Activated CD4-positive, alpha-beta T cell treated with anti-CD3 and anti-CD28 coated beads, Interleukin-2, amount 50 U/mL, for 4 hours (primary cell): ENCODE measurements at places on chromosomes 1 and 21.

GRCh38 chr21:44951186-44951915 lies 11.5 kb downstream of the SLX9 start:
- DNase-seq = no peak

GRCh38 chr1:17603091-17603841 lies 63.8 kb downstream of the ARHGEF10L start:
- no peak for DNase-seq

DNA sequence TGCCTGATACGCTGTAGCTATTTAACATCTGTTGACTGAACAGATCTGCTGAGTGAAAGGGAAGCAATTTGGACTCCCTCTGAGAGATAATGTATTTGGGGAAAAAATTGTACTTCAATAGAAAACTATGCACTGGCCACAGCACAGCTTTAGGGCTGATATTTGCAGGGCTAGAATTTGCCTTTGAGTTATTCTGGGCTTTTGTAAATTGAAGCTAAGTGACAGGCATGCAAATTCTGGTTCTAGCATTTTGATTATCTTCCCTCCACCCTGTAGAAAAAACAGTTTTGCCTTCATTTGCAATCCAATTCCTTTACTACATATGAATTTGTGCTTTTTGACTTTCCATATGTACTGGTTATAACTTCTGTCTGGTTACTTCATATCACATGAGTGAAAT lies 7.9 kb downstream of the KYAT3 start:
- no peak for DNase-seq

- DNase-seq = no peak
Observed at GRCh38 chr1:51265618-51266017, 29.5 kb downstream of the RNF11 start.

GRCh38 chr1:21232044-21232443 lies 55.3 kb upstream of the EIF4G3 start:
- DNase-seq = peak; percentile 15

- DNase-seq = no peak
Observed at GRCh38 chr1:214404154-214404553, 123.2 kb downstream of the SMYD2 start.

DNA sequence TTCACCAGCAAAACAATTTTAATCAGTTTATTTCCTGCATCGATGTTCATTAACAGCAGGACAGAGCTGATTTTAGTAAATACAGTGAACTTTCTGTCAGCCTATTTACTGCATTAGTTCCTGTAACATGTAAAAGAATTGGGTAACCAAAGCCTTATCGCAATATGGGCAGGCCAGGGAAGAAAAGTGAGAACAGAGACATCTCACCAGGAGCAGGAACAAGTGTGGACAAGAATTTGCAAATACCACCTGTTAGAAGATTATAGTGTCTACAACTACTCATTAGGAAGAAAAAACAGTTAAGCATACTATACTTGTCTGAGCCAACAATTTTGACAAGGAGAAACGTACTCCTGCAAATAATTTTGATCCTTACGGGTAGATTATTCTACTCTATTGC lies 1293.9 kb downstream of the PLA2G4A start:
- DNase-seq = no peak

DNA sequence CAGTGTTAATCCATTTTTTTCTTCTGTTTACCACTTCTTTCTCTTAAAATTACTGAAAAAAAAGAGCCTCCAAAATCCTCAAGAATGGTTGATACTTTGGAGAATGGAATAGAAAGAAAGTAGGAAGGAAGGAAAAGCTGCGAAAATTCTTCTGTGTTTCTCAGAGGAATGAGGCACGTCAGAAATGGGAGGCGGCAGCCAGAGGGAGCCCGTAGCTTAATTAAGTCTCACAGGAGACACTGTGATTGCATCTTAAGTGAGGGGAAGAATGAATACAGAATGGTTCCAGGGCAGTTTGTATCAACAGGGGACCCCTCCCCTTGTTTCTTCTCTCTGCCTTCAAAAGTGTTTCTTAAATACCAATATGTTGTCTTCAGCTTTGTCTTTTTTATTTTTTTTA lies 1099.5 kb downstream of the PLA2G4A start:
- no peak for DNase-seq

- peak; percentile 51 for DNase-seq
Observed at GRCh38 chr1:179883745-179884138, 1.7 kb downstream of the TOR1AIP1 start.

GRCh38 chr21:26041431-26042180 lies 129.0 kb downstream of the APP start:
- no peak for DNase-seq

- DNase-seq = no peak
Observed at GRCh38 chr1:55210990-55211801, 4.0 kb downstream of the USP24 start.

GRCh38 chr1:196464480-196464941 lies 143.7 kb downstream of the KCNT2 start:
- no peak for DNase-seq

DNA sequence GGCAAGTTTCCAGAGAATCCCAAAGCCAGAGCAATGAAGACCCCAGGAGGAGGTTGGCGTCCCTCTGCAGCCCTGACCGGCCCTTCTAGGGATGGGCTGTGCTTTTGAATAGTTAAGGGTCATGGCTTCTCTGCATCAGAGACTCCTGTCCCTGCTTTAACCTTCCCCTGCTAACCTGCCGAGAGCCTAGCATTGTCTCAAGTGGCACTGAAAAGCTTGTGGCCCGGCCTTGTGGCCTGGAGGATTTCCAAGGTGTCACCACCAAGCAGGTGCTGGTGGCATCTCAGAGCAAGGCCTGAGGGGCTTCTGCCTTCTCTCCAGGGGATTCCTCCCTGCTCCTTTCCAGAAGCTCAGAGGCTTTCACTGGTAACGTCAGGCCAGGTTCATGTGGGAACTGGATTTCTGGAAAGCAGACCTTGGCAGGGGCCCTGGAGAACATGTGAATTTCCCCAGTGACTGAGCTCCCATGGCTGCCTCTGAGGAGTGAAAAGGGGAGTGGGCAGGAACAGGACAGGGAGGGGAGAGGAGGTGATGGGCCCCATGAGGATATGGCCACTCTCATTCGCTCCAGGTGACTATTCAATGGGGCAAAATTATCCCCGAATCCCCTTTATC lies 409.9 kb downstream of the PTPRU start:
- no peak for DNase-seq

- DNase-seq = no peak
Observed at GRCh38 chr1:207578796-207579435, 66.0 kb upstream of the CR1L start.

DNA sequence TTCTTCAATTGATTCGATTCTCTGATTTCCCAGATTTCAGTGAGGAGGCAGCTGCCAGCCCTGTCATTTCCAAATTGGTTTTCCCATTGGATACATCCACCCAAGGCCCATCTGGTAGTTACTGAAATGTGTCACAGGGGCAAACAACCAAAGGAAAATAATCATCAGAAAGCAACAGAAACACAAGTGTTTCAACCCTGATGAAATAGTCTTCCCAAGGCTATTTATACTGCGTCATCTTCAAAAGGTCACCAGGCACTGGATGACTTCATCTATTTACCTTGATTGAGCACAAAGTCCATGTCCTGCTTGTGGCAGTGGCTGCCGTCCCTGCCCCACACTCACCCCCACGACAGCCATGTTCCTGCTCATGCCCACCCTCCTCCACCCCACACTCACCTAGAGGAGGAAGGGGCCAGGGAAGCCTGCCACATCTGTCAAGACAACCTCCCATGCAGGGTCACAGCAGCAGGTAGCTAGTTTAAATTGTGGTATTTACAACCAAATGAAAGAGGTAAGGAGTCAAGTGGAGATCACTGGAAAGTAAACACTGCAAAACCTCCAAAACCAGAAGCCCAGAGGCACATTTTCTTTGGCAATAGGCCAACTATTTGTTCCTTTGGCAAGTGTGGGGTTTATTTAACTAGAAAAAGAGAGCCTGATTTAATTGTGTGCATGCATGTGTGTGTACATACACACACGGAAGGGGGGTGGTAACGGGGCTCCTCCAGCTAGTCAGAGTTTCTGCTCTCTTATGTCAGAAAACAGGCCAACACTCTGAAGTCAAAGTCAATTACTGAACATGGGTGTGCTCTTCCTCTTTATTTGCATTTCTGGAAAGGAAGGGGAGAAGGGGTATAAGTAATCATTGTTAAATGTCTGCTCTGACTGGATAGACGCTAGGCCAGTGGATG lies 49.5 kb upstream of the RAB4A start:
- DNase-seq = no peak

DNA sequence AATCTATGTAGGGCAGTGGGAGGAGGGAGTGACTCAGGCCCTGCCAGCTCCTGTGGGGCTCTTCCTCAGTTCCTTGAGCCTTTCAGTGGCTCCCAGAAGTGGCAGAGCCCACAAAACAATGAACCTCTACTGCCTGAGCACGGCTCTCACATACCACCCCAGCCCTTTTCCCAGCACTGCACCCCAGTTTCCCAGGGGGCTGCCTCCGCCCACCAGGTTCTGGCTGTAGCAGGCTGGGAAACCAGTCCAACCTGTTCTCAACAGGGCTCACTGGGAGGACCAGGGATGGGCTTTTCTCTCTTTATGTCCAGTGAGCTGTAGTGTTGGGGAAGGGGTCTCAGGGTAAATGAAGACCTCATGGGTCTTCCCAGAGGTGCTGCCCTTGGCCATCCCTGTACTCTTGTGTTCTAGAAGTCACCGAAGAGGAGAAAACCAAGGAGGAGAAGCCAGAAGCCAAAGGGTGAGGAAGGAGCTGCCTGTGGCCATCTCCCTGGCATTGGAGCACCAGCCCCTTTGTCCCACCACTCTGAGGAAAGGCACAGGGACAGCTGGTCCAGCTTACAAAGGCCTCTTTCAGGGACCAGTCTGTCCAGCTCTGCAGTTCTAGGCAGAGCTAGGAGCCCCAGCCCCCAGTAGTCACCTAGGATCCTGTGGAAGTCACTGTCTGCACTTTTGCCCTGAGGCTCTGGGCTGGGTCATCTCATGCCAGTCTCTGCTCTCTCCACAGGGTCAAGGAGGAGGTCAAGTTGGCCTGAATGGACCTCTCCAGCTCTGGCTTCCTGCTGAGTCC lies 3.5 kb downstream of the MARCKSL1 start:
- no peak for DNase-seq

- DNase-seq = no peak
Observed at GRCh38 chr1:65156910-65157545, 9.0 kb downstream of the AK4 start.

- DNase-seq = no peak
Observed at GRCh38 chr1:25212725-25213124, 19.6 kb downstream of the SYF2 start.
